ENCODE measurements at places on chromosomes 16 and 17.

DNA sequence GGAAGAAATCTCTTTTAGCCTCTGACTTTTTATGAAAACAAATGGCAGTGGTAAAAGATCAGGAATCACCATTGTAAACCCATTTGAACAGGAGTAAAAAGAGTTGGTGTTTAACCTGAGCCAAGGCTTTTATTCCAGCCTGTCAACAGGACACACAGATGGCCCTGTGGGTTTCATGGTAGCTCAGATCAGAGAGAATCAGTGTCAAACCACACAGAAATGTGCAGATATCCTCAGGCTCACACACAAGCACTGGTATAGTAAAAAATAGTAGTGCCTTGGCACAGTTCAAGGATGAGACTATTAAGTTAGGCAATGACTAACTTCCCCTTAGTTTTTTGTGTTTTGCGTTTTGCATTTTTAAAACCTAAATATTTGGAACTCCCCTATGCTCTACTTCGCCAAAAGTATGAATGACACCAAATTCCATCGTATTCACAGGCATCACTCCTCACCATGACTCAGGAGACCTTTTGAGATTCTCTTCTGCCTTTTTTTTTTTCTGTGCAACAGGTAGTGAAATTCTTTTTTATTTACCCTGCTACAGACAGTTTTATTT lies 1200.0 kb downstream of the CDH11 start:
- DNase-seq: no peak

DNA sequence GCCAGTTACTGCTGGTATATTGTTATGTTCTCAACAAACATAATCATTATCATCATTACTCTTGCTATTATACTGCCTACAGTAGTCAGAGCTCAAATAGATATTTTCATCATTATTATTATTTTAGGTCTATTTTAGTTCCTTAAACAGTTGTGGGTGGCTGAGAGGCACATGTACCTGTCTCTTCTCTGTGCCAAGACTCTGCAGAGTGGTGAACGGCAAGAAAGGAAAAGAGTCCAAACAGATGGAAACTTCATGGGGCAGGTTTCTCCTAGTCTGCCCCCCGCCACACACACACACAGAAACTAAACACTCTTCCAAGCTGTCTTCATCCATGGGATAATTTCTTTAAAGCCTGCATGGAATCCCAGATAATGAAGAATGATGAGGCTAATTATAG lies 77.7 kb upstream of the CLEC3A start:
- no peak for DNase-seq

DNA sequence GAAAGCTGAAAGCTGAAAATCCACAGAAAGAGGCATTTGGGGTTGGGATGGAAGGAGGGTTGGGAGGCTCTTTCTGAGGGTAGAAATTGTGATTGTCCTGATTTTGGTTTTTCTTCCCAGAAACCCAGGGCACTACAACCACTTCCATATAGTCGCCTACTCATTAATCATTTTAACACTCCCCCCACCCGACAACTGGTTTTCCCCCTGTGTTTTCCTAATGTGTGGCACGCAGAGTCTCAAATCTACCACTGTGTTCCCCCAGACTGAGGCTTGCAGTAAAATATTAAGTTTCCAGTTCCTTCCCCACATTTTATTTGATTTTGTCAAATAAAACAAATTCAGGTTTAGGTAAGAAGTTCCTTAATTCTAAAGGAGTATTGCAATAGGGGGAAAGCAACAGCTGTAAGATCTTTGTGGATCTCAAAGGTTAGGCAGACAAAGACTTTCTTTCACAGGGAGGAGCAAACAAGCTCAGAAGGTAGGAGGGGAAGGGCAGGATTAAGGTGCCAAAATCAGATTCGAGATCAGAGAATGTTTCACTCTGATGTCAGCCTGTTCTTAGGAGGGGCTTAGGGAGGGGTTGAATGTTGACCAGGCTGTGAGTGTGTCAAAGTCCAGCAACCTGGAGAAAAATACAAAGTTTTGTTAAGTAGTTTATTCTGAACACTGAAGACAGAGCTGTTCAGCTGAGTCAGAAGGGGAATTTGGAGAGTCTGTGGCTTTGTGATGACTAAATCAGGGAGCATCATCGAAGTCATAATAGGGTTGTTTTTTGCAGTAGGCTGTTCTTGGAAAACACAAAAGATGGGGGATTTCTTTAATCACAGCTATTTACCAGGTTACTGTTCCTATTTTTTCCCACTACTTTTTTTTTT lies 3.6 kb downstream of the ZNF267 start:
- no peak for DNase-seq

GRCh38 chr16:12901597-12902461 lies at the start of gene SHISA9:
TSS of gene SHISA9 (plus strand) at chr16:12901598.
- no peak for DNase-seq

DNA sequence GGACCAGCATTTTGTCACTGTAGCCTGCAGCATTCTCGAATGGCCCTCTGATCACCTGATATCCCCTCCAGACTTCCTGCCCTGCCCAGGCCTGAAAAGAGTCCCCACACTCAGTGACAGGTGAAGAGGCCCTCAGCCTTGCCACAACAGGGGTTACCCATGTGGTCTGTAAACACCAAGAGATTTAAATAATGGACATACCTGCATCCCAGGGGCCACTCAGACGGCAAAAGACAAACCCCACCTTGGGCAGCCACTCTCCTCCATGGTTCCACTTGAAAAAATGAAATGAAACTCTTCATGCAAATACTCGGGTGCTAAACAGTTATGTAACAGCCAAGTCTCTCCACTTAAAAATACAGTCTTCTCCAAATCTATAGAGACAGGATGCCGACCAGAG lies 22.9 kb upstream of the PECAM1 start:
- DNase-seq: no peak

GRCh38 chr16:1363501-1364041 lies 11.8 kb downstream of the GNPTG start:
- peak; percentile 62 for DNase-seq

- DNase-seq: no peak
Measured at GRCh38 chr16:16996827-16997226, 473.9 kb downstream of the XYLT1 start.

Data from A673 (cell line).